Stimulated activated CD4-positive, alpha-beta T cell treated with anti-CD3 and anti-CD28 coated beads, TNF-alpha, amount 100 ng/mL, for 1 hour (primary cell): ENCODE measurements at places on chromosomes 3 and 15.

GRCh38 chr3:189530822-189531221, 100.4 kb upstream of the TP63 start:
- DNase-seq = no peak

DNA sequence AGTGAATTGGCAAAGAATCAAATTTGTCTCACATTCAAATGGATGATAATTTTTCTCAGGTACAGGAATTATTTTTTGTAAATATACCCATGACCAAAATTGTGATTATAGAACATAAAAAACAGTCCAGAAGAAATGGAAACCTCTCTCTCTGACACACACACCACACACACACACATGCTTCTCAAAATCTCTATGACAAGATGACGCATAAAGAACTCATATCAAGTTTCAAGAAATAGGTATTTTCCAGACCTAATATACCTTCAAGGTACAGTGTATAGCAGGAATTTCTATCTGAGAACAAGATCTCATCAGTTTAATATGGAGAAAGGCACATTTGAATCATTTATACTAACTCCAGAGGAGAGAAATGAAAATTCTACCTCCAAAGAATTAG, 1069.1 kb upstream of the ALCAM start:
- DNase-seq = no peak

DNA sequence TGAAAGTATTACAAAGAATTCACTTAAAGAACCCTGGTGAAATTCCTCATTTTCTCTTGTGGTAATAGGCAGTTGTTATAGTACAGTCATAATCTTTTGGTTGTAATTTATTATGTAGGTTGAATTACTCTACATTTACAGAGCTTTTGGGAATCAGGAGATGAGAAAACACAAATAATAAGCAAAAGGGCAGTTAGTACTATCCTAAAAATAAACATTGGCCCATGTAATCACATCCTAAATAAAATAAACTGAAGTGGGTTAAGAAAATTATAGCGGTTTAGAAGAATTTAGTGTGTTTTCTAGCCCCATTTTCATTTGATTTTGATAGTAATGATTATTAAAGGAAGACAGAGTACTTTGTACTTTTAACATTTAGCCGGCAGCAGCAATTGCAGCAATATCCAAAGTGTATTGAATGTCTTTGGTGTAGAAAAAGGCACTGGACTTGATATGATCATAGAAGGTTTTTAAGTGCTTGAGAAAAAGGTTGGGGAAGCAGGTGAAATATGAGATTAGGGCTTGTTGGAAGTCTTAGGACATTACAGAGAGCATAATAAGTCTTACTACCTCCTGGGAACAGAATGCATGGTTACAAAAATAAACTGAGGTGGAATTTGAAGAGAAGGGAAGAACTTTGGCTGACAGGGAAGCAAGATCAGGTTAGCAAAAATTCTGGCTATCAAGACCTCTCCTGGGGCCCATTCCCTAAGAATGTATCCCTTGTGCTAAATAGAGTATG, 79.9 kb downstream of the MBNL1 start:
- no peak for DNase-seq

GRCh38 chr3:142072816-142073215, 76.5 kb downstream of the TFDP2 start:
- DNase-seq = no peak

GRCh38 chr3:80889535-80889934, 871.9 kb downstream of the GBE1 start:
- DNase-seq = no peak

GRCh38 chr3:119989981-119990655, 104.1 kb downstream of the GSK3B start:
- no peak for DNase-seq

GRCh38 chr3:127307112-127307835, 19.4 kb upstream of the PRR20G start:
- DNase-seq = no peak

GRCh38 chr3:108136561-108137459, 46.0 kb upstream of the CD47 start:
- no peak for DNase-seq

- no peak for DNase-seq
Observed at GRCh38 chr3:168863561-168863960, 767.8 kb upstream of the GOLIM4 start.

GRCh38 chr15:44666210-44667038, 3.0 kb upstream of the SPG11 start:
- no peak for DNase-seq

- DNase-seq = no peak
Observed at GRCh38 chr15:38587214-38587613, 22.6 kb upstream of the RASGRP1 start.

DNA sequence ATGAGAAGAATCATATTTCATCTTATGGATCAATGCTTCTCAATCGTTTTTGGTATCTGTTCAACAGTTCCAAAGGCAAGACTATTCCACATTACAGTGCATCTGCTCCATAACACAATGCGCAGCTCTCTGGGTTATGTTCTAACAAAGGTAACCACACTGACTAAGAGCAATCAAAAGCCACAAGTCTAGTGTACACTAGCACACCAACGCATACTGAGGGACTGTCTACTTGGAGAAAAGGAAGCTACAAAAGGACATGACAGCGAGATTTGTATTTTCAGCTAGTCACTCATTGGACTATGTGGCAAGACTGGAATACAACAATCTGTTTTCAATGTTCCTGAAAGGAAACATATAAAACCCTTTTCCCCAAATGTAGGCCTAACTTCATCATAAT, 35.8 kb downstream of the SETD2 start:
- DNase-seq = no peak

DNA sequence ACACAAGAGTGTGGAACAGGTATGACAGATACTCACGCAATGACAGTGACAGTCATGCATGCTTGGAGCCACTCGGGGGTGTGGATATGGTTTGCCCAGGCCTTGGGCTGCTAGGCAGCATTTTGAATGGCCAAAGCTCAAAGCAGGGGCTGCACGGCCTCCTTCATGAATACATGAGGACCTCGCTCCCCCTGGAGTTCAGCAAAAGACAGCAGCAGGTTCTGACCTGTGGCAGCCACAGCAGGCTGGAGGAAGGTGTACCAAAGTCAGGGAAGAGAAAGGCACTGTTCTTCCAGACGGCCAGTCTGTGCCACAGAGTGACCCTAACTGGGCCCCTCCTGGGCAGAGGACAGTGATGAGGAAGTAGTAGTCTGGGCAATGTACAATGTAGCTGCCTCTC, 88.2 kb upstream of the C2CD4B start:
- no peak for DNase-seq

DNA sequence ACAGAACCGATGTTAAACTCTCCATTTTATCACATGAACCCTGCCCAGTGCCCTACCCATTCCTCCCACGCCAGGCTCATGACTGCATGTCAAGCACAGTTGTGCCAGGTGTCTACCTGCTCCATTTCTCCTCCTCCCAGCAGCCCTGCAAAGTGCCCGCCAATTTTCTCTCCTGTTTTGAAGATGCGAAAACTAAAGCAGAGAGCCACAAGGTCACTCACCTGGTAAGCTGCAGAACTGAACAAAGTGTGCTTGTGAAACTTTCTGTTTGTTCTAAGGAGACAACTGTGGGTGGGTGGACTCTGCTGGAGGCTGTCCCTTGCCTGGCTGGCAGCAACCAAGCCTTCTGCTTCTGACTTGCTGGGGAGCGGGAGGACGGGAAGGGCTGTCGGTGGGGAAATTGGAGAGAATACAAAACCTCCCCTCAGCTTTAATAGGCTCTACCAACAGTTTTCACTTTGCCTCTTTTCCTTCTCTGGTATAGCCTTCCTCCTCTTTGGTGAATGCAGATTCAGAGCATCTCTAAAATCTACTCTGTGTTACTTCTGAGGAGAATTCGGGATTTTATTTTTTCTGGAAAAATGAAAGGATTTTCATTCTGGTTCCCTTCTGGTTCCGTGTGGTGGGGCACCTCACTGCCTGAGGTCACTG, 23.0 kb downstream of the LIMD1 start:
- DNase-seq = no peak

GRCh38 chr3:129732200-129732876, 125.9 kb upstream of the PLXND1 start:
- DNase-seq = no peak

DNA sequence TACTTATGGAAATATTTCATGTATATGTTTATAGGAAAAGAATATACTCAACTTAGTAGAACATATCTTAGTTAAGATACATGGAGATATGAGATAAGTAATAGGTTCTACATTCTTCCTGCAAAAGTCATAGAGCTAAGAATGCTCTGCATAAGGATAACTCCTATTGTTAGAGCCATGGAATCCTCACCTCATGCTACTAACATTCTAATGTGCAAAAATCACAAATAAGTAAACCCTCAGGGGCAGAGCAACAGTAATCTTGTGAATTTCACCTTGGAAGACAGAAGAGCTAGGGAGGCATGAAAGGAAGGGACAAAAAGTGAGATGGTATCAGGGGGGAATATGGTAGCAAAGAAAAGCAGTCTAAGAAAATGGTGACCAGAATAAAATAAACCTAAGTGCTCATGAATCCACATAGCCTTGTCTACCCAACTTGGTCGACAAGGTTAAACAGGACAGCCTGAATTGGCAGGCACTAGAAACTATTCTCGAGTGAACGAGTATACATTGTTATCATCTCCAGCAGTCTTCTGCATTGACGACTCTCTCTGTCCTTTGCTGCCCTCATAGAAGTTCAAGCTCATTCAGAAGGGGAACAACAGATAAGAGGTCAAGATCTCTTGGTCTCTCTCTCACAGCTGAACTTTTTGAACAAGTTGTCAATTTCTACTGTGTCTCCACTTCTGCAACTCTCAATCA, 52.8 kb downstream of the XRN1 start:
- DNase-seq = no peak

- no peak for DNase-seq
Observed at GRCh38 chr3:174355505-174355904, 503.6 kb upstream of the NAALADL2 start.

- no peak for DNase-seq
Observed at GRCh38 chr15:74568594-74568993, 27.6 kb downstream of the ARID3B start.

- DNase-seq = no peak
Observed at GRCh38 chr3:47283591-47284364, 1.0 kb downstream of the KLHL18 start.

GRCh38 chr3:97815149-97815917, 6.5 kb upstream of the CRYBG3 start:
- DNase-seq = no peak
